ENCODE measurements at places on chromosomes 2 and 18.

DNA sequence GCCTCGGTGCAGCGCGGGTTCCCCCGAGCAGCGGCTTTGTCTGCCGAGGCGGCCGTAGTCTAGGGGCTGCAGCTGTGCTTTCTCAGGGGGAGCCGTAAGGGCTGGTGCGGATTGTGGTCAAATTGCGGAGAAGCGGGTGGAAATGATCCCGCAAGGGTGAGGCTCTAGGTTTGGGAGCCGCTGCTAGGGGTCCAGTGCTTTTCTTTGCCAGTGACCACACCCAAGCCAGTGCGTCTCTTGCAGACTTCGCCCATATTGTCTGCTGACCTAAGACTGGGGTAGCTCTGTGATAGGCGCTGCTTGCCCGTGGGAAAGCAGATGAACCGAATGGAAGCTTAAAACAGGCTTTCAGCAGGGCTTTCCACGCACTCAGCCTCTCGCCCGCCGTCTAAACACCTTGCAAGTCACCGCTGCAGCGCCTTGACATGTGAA, 2.1 kb downstream of the DPYSL5 start:
- no peak for DNase-seq

- peak; percentile 20 for DNase-seq
Measured at GRCh38 chr18:32906506-32907310, 133.9 kb upstream of the KLHL14 start.

GRCh38 chr2:45033302-45033701, 24.1 kb upstream of the SIX2 start:
- no peak for DNase-seq

DNA sequence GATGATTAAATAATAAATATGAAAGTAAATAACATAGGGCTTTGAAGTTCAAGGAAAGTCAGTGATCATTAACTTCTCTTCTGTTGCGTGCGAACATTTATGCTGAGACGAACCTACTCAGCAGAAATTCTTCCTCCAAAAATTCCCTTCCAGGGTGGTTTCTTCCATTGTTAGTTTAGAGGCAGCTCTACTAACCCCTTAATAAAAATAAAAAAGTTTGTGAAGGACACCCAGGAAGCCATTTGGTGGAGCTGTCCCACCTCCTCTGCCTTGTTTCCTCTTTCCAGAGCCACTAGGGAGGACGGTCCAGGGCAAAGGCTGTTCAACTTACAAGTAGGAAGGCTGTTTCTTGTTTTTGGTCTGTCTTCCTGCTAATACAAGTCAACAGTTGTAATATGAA, 2.1 kb upstream of the SMAD2 start:
- DNase-seq: no peak

All from SK-MEL-5 (cell line).